ENCODE measurements at places on chromosomes 6 and 20.

DNA sequence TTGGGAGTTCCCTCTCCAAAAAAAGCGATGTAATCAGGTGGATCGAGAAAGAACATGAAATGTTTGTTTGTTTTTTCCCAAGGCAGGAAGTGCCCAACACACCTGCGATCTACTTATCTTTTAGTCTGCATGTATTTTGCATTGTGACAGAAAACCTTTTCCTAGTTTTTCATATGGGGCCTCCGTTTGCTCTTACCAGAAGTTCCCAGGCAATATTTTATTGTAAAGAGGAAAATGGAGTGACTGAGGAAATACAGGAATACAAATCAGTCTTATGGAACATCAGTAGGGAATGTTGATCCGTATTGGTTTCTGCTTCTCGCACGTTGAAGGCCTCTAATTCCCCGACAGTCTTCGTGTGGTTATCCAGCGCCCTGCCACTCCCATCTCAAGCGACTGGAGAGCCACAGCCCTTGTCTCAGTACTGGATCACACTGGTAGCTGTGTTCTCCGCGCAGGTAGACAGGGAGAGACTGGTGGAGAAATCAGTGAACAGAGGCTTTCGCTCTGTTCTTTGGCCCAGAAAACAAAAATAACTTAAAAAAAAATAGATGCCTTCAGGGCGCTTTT lies 107.4 kb downstream of the TRIM27 start:
- no peak for DNase-seq

- DNase-seq: no peak
Observed at GRCh38 chr6:11848852-11849731, 70.5 kb upstream of the ADTRP start.

DNA sequence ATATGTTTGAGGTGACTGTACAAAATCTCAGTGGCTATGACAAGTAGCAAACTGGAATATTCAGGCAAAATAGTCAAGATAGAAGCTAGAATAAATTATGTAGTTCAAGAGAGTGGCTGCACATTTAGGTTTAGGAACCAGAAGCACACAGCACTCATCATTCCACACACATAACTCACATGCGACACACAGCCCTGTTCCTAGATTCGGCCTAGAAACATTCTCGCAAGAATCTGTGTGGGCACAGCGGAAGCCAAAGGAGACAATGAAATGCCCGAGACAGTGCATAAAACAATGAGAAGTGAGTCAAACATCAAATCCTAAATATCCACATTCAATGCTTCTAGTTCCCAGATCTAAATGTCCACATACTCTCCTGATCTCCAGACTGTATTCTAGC lies 9.5 kb upstream of the SUPT3H start:
- no peak for DNase-seq

DNA sequence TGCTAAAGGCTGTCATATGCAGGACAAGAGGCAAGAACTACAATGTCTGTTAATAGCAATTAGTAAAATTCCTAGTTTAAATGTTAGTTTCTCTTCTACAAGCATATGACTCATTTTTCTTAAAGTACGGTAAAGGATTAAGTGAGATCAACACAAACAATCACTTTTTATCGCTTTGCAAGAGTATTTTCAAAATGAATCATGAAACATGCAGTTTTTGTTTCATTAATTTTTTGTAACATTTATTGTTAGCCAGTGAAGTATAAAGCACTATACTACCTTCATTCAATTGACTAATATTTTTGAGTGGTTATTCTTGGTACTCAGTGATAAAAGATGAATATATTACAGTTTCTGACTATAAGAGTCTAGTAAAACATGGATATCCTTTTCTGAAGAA lies 138.6 kb downstream of the AHI1 start:
- no peak for DNase-seq

GRCh38 chr6:135145063-135145800 lies 35.9 kb upstream of the MYB start:
- no peak for DNase-seq

GRCh38 chr6:3878048-3878666 lies 29.0 kb downstream of the FAM50B start:
- DNase-seq: no peak

GRCh38 chr6:75621846-75622245 lies 20.2 kb downstream of the SENP6 start:
- no peak for DNase-seq

GRCh38 chr6:139407718-139408222 lies 33.3 kb upstream of the CITED2 start:
- DNase-seq: no peak

DNA sequence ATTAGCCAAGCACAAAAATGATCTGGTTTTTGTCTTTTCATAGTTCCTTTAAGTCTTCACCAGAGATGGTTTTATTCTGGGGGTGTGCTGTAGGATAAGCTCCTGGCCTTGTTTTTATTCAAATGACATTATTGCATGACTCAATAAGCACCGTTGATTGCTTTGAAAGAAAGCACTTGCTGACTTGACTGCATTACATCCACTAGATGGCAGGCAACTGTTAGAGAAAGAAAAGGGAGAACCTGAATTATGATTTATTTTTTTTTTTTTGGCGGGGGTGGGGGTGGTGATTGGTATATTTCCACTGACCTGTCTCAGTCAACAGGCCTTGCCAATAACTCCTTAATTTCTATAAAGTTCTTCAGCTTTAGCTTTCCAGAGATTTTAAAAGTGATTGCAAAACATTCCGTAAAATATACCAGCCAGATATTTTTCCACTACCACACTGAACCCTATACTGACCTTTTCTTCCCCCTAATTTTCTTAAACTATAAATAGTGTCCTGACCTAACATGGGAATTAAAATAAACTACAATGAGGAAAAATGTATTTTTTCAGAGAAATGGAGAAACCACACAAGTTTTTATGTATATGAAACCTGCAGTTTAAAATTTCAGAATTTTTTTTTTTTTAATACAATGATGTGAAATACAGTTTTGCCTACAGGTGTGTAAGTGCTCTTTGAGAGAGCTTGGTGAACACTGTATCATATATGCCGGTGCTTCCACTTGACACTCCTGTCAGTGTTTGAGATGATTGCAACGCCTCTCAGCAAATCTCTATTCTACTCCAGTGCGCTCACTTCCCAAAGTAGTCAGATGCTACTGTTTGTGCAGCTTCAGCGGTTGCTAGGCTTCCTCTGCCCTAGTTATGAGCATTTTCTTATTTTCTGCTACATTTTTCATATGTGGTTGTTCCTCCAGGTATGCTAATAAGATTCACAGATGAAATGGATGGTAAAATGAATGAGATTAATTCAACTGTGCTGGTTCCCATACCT lies 274.3 kb downstream of the CD109 start:
- no peak for DNase-seq

DNA sequence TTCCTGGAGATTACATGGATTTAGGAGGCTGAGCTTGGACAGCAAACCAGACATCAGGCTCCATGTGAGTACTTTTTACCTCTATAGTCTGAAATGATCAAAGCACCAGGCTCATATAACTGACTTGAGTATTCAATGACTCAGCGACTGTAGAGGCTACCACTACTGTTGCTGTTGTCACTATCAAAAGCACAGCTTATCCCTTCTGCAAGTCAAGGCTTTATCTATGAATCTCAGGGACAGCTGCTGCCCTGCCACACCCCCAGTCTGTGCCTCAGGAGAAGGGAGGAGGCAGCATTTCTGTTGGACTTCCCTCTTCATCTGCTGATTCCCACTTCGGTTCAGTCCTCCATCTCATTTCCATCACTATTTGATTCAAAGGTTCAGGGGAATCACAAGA lies 80.5 kb upstream of the CNR1 start:
- DNase-seq: no peak

GRCh38 chr6:32158052-32158451 lies 4.1 kb downstream of the PPT2 start:
- no peak for DNase-seq

DNA sequence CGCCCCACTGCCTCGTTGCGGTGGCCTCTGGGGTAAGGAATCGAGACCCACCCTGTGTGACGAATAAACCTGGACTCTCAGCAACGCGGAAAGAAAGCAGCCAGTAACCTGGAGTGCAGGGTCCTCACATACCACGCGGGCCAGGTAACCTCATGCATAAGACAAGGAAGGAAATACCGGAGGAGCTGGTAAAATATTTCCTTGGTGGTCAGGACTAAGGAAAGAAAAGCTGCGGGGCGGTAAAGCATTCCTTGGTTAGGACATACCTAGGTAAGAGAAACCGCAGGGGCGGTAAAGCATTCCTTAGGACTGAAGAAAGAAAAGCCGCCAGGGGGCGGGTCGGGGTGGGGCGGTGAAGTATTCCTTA lies 80.7 kb downstream of the SYTL3 start:
- DNase-seq: no peak

- DNase-seq: no peak
Observed at GRCh38 chr6:141174932-141175331, 957.8 kb upstream of the GJE1 start.

DNA sequence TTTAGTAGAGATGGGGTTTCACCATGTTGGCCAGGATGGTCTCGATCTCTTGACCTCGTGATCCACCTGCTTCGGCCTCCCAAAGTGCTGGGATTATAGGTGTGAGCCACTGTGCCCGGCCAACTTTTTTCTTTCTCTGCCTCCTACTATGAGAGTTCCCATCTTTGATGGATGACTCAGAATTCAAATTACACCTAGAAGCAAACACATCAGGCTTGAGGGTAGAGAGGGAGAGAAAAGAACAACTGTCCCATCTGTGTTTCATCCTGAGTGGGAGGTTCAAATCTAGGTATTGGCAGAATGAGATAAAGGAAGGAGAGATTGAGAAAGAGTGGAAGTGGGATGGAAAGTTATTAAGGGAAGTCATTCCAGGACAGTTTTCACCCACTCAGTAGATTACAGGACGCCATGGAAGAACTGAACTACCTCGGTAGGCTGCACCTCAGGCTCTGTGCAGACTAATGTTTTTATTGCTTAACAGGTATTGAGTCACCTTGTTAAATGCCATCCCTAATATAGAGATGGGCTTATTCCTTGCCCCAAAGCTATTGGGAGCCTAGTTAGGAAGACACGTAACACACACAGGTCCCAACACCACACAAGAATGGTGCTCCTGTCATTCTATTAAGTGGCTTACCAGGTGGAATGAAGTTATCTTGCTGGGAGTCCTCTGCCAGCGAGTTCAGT lies 275.7 kb downstream of the SOX4 start:
- no peak for DNase-seq

DNA sequence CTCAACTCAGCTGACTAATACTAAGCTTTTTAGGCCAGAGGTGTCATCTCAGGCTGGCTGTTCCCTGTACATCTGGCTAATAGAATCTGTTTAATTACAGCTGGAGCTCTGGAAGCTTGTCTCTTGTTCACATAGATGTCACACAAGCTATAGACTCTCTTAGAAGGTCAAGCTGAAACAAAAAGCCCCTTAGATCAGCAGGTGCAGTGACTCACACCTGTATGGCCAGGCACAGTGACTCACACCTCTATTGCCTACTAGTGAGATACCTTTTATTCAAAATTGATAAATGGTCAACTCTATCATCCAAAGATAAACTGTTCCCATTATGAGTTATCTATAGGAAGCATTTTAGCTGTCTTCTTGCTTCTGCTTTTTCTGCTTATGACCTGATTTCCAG lies 29.9 kb upstream of the MTHFD1L start:
- no peak for DNase-seq

DNA sequence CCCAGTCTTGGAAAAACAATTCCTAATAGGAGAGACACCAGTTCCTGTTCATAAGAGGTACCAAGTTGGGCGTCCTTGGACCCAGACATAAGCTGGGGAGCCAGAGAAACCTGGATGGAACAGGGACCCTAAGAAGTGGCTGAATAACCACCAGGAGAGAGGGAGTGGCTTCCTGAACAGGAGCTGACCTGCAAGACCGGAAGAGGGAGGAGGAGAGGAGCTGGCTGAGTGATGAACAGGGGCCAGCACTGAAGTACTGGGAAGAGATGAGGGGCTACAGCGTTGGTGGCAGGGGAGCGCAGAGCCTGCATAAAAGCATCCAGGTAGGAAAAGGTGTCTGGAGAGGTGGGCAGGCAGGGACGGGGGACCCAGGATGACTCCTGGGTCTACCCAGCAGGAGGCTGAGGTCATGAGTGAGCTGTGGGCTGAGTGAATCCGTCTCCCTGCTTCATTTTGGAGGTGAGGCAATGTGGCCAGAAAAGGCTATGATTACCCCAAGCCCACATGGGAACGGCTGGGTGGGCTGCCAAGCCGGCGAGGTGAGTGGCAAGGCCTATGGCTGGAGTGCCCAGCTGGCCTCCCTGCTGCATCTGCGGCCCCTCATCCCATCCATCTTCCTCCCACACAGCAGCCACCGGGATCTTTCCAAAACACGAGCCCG lies 34.4 kb upstream of the ZFAND3 start:
- no peak for DNase-seq

DNA sequence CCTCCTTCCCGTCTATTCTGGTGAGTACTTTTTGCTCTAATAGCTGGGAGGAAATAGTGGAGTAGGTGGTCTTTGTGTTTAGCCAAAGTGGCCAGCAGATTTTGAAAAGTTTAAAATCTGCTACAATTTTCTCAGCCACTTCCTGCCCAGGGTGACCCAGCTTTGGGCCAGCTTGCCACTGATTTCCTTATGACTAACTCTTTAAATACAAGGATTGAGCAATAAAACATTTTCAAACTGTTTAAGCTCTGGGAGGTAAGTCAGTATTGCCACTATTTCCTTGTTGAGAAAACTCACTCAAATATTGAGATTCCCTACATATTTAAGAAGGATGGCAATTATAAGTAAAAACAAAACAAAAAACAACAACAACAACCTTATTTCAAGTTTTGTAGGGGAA lies 54.5 kb downstream of the TRMT11 start:
- DNase-seq: no peak

- no peak for DNase-seq
Observed at GRCh38 chr6:30136570-30137286, 788 bp downstream of the TRIM40 start.

DNA sequence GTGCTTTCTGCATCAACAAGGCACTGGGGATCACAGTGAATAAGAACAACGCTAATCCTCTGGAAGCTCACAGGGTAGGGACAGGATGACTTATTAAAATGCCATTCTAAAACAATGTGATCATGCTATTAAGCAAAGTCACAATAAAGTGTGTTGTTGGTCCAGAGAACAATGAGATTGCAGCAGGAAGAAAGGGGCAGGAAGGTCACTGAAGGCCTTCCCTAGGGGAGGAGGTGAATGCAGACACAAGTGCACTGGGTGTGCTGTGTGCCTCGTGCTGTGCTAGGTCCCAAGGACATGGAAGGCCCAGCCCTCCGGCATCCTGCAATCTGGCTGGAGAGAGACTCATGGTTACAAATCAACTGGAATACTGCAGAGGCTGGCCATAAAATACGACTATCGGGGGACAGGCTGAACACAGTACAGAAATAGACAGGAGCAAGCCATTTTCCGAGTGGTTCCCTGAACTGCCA lies 55.7 kb downstream of the LYRM4 start:
- DNase-seq: no peak

- no peak for DNase-seq
Observed at GRCh38 chr20:3767110-3767426, 485 bp downstream of the ADISSP start.

- no peak for DNase-seq
Observed at GRCh38 chr6:150937132-150937906, 71.8 kb downstream of the MTHFD1L start.

GRCh38 chr20:57953638-57954037 lies 243.8 kb upstream of the PMEPA1 start:
- DNase-seq: no peak

GRCh38 chr6:151811081-151811480 lies 3.6 kb downstream of the ESR1 start:
- no peak for DNase-seq
